ENCODE measurements at places on chromosomes 13 and 19.

DNA sequence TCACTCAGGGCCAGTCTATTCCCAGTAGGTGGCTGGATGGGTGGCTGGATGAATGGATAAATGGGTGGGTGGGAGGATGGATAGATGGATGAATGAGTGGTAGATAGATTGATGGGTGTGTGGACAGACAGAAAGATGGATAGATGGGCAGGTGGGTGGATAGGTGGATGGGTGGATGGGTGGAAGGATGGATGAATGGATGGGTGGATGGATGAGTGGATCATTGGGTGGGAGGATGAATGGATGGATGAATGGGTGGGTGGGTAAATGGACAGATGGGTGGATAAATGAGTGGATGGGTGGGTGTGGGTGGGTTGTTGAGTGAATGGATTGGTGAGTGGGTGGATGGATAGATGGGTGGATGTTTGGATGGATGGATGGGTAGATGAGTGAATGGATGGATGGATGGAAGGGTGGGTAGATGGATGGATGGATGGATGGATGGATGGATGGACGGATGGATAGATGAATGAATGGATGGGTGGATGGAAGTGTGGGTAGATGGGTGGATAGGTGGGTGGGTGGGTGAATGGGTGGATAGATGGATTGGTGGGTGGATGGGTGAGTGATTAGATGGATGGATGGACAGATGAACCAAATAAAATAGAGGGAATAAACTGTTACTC is 27.1 kb upstream of the CCNE1 start:
- no peak for DNase-seq

DNA sequence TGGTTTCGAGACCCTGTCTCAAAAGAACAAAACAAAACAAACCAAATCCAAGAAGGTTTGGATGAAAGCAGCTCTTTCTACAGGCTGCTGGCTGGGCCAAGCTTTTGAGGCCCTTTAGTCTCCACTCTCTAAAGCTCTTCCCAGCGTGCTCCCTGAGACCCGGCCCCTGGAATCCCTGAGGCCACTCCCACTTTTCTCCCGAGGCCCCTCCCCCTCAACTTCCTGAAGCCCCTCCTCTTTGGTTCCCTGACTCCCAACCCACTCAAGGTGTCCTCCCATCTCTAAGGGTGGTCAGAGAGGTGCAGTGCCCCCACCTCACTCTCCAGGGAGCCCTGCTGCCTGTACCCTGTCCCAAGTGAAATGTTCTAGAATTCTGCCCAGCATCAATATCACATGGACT is 10.6 kb downstream of the ERICH6B start:
- peak; percentile 49 for DNase-seq

DNA sequence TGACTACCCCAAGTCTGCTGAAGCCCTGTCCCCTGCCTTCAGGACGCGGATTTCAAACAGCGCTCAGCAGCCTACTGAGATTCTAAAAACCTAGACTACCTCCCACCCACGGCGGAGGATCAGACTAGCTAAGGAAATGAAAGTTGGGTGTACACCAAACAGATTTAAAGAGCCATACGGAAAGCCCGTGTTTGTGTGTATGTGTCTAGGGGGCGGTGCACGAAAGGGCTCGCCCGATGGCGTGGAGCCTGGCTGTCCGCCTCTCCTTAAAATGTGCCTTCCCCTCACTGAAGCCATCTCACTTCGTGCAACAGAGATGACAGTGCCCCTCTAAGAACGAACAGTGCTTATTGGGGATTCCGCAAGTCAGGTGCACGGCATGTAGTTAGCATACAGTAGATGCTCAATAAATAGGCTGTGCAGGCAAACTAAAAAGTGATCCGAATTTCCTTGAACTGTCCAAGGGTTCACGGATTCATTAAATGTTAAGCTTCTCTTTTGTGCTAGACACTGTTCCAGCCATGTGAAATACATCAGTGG is 639 bp downstream of the LENG1 start:
- DNase-seq = no peak

GRCh38 chr19:46783670-46784069 is 4.7 kb downstream of the SLC1A5 start:
- DNase-seq = no peak

DNA sequence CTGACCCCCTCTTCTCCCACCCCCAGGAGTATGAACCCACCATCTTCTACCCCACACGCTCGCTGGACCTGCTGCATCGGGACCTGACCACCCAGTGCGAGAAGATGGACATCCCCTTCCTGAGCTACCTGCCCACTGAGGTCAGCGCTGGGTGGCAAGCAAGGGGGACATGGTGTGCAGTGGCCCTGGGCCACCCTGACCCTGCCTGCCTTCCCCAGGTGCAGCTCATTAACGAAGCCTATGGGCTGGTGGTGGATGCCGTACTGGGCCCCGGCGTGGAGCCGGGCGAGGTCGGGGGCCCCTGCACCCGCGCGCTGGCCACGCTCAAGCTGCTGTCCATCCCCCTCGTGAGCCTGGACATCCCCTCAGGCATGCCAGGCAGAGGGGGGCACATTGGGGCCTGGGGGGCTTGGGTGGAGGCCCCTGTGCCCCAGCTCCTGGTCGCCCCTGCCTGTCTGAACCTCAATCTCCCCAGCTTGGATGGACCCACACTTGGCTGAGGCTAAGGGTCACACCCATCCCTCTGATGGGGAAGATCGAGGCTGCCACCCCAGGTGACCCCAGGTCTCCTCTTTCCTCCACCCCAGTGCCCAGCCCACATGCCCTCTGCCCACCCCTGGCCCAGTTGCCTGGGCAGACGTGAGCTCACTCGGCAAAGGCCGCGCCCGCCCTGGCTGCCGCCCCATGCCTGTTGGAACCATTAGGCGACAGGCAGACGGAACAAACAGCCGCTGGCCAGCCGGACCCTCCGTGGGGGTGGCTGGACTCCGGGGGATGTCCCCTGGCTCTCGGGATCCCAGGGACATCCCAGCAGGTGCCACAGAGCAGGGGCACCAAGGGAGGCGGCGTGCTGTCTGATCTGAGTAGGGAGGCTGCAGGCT is 2.5 kb upstream of the CILP2 start:
- no peak for DNase-seq

GRCh38 chr19:57380923-57381322 is 8.7 kb upstream of the ZNF548 start:
- DNase-seq = no peak

- DNase-seq = peak; percentile 98
These were observed 11.3 kb downstream of the EPS8L1 start for GRCh38 chr19:55086730-55087541.

DNA sequence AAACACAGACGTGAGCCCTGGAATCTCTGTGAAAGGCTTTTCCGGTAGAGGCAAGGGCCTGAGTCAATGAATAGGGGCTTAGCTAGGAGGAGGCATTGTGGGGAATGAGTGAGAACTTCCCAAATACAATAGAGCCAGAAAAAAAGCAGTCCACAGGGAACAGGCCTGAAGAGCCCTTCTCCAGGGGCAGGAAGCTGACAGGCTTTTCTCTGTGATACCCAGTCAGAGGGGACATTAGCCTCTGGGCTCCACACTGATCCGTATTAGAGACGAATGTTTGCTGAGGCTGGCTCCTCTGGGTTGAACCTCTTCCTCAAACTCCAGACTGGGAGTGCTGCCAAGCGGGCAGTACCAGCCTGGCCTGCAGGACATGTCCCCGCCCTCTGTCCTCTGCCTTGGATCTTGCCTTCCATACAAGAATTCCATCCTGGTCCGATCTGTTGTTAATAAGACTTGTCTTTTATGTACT is 2.3 kb downstream of the DHRS12 start:
- DNase-seq = no peak

- DNase-seq = no peak
These were observed 22.0 kb upstream of the GPR18 start for GRCh38 chr13:99280166-99280565.

DNA sequence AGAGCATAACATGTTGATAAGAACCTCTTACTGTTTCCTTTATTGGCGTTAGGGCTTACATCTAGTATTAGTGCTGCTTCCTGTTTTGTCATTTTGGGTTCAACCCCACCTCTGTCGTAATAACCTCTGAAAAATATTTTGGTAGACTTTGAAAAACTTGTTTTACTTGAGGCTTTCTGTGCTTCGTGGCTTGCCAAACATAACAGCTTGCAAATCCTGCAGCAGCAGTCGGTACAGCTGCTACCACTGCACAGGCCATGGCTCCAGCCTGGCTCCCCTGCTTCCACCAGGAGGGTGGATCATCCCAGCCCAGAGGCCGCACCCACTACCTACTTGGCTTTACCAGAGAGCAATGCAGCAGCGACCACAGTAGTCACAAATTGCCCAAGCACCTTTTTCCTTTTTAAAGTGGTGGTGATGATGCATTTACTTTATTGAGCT is 11.8 kb upstream of the CEACAM4 start:
- DNase-seq = peak; percentile 24

DNA sequence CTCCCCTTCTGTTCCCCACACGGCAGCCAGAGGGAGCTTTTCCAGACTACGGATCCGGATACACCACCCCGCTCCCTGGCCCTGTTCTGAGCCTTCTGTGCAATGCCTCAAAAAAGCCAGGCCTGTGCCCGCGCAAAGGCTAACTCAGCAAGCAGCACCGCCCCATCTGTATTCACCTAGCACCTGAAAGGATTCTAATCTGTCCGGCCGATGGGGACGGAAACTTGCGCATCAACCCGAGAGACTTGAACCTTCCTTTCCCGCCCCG is 589 bp downstream of the ZBTB45 start:
- DNase-seq = peak; percentile 80

GRCh38 chr13:27791146-27791900 is 960 bp upstream of the GSX1 start:
- DNase-seq = no peak

Measured in H9 (cell line).